PC-3 (cell line): ENCODE measurements at places on chromosomes 6 and 20. TPM values are rescaled to one million over a fixed set of nuclear protein-coding genes. Genes with fewer than 3 reads are reported as not detected.

GRCh38 chr6:145148776-145149175 is 586.5 kb downstream of the EPM2A start:
- no peak for DNase-seq

- peak; percentile 57 for DNase-seq
Observed at GRCh38 chr6:110618591-110619267, 142.3 kb upstream of the SLC22A16 start.

Gene OARD1
- total RNA-seq: 11.2 and 12.1 TPM in 2 replicates

Gene PRDM13
- not detected in 2 replicates for total RNA-seq

GRCh38 chr6:68427630-68428029 is 207.5 kb upstream of the ADGRB3 start:
- DNase-seq: peak; percentile 79

DNA sequence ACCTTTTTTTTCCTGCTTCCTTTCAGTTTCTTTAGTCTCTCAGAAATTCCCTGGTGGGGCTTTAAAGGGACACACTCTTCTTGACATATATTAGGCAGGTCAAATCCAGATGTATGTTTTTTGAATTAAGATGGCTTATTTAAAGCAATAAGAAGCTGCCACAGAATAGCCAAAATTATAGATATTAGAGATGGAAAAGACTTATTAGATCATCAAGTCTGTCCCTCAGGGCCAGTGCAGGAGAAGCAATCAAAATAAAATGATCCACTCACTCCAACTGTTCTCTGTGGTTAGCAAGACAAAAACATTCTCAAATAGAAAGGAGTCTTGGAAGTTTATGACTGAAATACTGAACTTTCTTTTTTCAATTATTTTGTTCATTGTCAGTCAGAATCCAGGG is 462.8 kb downstream of the CDC5L start:
- DNase-seq: no peak

Gene LKAAEAR1
- 0.98 and 1.1 TPM in 2 replicates for total RNA-seq

GRCh38 chr6:9138936-9139335 is 703.6 kb upstream of the SLC35B3 start:
- peak; percentile 28 for DNase-seq

DNA sequence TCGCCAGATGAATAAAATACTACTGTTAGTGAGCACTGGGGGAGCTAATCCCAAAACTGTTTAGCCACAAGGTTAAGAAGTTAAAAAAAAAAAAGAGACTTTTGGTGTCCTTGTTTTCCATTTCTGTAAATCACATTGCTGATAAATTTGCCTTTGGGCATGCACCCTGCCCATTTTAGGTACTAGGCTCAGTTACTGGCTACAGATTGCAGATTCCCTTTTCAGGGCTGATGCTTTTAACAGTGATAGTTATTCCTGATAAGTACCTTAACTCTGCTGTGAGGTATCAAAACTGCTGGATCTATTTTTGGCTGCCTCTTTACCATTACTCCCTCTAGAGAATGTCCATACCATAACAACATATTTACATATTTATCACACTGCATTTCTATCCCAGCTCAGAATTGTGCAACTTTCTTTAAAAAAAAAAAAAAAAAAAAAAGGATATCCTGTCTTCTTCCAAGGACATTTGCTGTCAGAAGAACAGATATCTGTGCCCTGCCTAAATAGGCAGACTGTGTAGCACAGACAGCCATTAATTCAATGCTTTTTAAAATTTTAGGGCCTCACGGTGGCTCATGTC is 94.5 kb downstream of the SSR1 start:
- DNase-seq: no peak

GRCh38 chr6:144756469-144756868 is 471.3 kb downstream of the UTRN start:
- DNase-seq: no peak

DNA sequence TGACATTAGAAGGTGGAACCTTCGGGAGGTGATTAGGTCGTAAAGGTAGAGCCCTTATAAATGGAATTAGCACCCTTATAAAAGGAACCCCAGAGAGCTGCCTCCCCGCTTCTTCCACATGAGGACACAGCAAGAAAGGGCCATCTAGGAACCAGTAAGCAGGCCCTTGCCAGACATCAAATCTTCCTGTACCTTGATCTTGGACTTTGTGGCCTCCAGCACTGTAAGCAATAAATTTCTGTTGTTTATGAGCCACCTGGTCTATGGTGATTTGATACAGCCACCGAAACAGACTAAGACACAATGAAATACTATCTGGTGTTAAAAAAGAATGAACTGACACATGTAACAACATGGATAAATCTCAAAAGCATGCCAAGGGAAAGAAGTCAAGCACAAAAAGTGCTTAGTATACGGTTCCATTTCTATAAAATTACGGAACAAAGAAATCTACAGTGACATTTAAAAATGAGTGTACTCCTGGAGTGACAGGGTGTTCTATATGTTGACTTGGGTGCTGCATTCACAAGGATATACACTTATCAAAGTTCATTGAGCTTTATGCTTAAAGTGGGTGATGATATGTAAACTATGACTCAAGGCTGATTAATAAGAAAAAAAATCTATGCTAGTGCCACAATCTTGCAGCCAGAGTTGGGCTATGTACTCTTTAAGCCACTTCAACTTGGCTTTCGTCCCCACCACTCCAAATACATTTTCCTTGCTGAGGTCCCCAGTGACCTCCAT is 18.4 kb downstream of the SERPINB1 start:
- DNase-seq: peak; percentile 88

Gene WFDC6
- total RNA-seq: not detected in 2 replicates

DNA sequence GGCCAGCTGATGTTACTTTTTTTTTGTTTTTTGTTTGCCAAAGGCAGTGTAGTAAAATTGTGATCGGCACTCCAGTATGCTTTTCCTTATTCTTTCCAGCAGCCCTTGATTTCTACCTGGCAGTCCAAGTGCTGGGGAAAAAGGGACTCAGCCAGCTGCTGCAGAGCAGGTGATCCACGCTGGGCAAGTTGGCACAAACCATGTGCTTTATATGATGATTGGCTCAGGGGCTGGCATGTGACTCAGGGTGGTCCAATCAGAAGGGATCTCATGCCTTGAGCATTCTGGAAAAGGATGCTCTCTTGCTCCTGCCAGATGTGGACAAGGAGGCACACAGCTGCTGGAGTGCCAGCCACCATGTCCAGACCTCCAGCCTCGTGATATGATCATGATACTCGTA is 54.5 kb downstream of the SULF2 start:
- no peak for DNase-seq

GRCh38 chr20:59422872-59423544 is 122.6 kb downstream of the EDN3 start:
- no peak for DNase-seq

GRCh38 chr6:130964289-130964688 is 98.8 kb downstream of the EPB41L2 start:
- DNase-seq: no peak
